ENCODE measurements at places on chromosomes 12 and 14.

GRCh38 chr12:46920499-46920898 is 94.7 kb upstream of the SLC38A4 start:
- DNase-seq = no peak

DNA sequence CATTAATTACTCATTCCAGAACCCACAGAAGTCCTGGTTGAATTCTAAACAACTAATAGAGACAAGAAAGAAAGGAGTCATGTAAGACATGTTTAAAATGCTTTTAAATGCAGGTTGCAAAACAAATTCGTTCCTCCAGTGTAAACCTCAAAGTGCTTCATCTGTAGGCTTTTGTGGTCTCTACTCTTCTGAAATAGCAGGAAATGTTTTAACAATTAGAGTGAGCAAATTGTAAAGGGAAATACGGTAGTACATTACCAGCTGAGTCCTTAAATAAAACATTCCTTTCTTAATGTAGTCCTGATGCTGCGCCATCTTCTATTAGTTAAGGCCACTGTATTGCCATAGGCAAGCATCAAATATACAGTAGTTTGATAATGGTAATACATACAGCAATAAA is 1934.2 kb upstream of the SEL1L start:
- no peak for DNase-seq

- DNase-seq = no peak
These were observed 278.9 kb upstream of the SOX5 start for GRCh38 chr12:24228371-24228770.

GRCh38 chr14:94903338-94903737 is 133.4 kb upstream of the GSC start:
- no peak for DNase-seq

DNA sequence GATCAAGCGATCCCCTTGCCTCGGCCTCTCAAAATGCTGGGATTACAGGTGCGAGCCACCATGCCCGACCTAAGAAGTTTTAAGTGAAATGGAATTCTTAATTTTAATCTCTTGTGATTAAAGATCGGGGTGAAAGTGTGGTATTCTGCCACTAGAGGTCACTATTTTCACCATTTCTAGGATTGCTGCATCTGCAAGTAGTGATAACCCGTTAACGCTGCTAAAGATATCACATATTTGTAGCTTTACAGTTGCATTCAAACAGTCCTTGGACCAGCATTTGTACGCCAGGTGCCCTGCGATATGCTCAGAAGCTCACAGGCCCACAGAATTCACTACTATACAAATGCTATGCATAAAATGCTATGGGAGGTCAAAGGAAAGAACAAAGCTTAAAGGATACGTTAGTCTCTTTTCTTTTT is 19.3 kb downstream of the CCDC62 start:
- peak; percentile 16 for DNase-seq

DNA sequence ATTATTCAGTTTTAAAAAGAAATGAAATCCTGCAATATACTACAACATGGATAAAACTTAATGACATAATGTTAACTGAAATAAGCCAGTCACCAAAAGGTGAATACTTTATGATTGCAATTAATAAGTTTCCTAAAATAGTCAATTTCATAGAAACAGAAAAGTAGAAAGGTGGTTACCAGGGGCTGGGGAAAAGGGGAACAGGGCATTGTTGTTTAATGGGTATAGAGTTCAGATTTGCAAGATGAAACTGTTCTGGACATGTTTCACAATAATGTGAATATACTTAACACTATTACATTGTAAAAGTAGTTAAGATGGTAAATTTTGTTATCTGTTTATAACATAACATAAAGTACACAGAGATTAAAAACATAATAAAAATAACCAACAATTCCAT is 550.9 kb downstream of the CCER1 start:
- DNase-seq = no peak

- DNase-seq = no peak
These were observed 1.0 kb upstream of the SUDS3 start for GRCh38 chr12:118375348-118375747.

- DNase-seq = no peak
These were observed 156.2 kb downstream of the KIF26A start for GRCh38 chr14:104294628-104294982.

- DNase-seq = peak; percentile 52
These were observed 79.2 kb downstream of the HECTD4 start for GRCh38 chr12:112303004-112303403.

- no peak for DNase-seq
These were observed 220.5 kb upstream of the ATXN7L3B start for GRCh38 chr12:74317078-74317601.

- DNase-seq = no peak
These were observed 64.4 kb downstream of the TMX1 start for GRCh38 chr14:51304438-51304837.

GRCh38 chr12:121917950-121918678 is at the start of gene CFAP251:
TSS of gene CFAP251 (plus strand) at chr12:121918592. CDS start at chr12:121921306, 2,714 bp downstream.
- peak; percentile 99 for DNase-seq

DNA sequence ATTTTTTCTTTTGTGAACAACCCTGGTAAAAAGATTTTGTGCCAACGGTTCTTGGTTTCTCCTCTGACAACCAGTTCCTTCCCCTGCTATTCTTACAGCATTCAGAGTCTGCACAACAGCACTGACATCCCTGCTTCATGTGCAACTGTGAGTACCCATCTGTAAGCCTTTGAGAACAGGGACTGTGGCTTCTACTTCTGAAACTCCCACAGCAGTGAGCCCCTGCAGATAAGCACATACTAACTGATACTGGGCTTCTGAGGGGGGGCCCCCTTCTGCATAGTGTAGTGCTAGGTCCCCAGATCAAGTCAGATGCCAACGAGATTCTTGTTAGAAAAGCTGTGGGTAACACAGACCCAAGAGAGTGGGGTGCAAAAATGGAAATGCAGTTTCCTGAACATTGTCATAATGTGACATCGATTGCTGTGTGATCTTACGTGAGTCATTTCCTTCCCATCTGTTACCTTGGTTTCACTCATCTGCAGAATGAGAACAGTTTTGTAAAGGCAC is 11.1 kb upstream of the NINJ2 start:
- DNase-seq = peak; percentile 57

DNA sequence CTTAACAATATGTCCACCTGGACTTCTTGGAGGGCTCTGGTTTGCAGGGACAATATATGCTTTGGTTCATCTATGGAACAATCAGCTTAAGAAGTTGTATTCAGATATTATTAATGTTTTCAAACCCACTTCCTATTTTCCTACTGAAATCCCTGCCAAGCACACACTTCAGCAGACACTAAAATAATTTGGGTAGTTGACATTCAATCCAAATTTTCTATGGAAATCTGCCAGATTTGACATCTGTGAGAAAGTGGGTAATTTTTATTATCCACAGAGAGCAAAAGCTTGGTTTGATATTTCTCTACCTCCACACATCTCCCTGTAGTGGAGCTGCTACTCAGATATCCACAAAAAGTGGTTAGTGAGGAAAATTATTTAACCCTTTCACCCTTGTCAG is 378.8 kb upstream of the SOX5 start:
- DNase-seq = no peak

DNA sequence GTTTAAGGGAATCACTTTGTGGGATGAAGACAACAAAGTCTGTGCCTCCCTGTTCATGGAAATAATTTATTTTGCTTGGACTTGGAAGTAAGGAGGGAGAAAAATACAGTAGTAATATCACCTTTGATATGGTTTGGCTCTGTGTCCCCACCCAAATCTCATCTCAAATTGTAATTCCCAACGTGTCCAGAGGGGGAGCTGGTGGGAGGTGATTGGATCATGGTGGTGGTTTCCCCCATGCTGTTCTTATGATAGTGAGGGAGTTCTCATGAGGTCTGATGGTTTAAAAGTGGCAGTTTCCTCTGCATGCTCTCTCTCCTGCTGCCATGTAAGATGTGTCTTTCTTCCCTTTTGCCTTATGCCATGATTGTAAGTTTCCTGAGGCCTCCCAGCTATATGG is 460.7 kb downstream of the NOVA1 start:
- DNase-seq = no peak

DNA sequence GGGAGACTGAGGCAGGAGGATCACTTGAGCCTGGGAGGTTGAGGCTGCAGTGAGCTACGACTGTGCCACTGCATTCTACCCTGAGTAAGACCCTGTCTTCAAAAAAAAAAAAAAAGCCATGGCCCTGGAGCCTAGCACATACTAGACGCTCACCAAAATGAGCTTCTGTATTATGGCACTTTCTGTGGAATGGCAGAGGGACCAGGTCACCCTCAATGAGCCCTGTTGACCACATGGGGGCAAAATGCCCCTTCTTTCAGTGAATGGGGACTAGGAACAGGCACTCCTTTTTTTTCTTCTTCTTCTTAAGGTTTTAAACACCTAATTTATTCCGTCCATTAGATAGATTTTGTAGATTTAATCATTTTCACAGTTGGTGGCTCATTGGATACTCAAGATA is 50.5 kb downstream of the FAM222A start:
- no peak for DNase-seq

DNA sequence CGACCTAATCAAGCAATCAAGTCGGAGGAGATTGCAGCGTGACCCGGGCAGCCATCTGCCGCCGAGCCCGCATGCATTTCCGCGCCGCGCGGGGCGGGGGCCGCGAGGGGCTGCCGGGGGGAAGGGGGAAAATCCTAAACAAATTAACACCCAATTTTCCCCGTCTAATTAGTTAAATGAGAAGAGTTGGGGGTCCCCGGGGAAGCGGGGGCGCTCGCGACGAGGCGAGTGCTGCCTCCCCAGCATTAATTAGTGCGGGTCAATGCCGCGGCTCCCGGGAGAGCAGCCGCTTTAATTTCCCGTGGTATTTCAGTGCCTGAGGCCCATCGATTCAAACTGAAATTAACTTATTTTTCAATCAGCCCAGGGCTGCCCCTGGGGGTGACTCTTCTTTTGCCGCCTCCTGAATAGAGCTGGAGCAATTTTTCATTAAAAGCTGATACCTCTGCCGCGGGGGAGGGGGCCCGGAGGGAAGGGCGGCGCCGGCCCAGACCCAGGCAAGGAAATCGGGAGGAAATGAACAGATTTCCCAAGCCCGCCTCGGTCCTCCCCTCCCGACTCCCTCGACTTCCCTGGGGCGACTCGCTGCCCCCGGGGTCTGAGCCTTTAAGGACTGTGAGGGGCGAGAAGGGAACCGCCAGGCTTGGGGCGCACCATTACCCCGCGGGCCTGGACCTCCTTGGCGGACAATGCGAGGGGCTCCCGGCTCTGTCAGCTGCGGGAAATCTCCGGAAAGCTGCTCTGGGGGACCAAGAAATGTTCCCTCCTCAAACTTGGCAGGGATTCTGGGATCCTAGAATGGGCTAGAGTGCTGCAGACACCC is 18.9 kb downstream of the VSX2 start:
- peak; percentile 17 for DNase-seq

GRCh38 chr12:105744371-105745058 is 394.2 kb downstream of the NUAK1 start:
- DNase-seq = no peak

DNA sequence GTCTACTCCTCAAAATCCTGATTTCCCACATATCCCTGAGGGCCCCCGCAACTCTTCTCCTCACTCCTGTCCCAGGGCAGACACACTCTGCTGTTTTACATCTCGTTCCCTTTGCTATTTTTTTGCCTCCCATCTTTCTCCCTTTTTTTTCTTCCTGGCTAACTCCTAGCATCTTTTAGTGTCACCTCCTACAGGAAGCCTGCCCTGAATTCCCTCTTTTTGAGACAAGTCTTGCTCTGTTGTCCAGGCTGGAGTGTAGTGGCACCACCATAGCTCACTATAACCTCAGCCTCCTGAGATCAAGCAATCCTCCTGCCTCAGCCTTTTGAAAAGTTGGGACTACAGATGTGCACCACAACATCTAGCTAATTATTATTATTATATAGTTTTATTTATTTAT is 13.3 kb downstream of the MORN3 start:
- DNase-seq = no peak

- DNase-seq = no peak
These were observed 184.7 kb upstream of the KITLG start for GRCh38 chr12:88764781-88765480.

GRCh38 chr12:107670999-107671643 is 14.5 kb upstream of the PWP1 start:
- peak; percentile 53 for DNase-seq

- DNase-seq = no peak
These were observed 157.3 kb upstream of the DDHD1 start for GRCh38 chr14:53310412-53310811.

DNA sequence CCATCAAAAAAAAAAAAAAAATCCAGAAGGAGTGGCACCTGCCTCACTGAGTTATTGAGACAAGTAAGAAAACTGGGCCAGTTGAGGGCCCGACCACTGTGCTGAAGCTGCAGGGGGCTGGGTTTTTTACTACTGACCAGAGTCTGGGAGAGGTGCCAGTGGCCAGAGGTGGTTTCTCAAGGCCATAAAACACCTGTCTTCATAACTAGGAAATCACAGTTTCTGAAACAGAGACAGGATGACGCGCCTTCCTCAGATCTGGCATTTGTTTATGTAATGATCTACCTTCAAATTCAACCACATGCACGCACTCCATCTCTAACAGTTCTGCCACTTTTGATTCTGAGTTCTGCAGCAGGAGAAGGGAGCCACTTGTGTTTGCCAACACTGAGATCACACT is 12.7 kb downstream of the TSPAN11 start:
- no peak for DNase-seq

DNA sequence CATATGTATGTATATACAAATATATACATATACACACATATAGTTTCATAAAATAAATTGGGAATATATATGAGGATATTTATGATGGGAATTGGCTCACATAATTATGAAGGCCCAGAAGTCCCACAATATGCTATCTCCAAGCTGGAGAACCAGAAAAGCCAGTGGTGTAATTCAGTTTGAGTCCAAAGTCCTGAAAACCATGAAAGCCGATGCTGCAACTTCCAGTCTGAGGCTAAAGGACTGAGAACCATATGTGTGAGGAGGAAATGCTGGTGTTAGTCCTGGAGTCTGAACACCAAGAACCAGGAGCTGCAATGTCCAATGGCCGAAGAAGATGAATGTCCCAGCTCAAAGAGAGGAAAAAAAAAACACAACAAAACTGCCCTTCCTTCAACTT is 65.5 kb upstream of the PRKD1 start:
- no peak for DNase-seq

GRCh38 chr12:56469007-56469930 is 891 bp downstream of the SPRYD4 start:
- peak; percentile 7 for DNase-seq

DNA sequence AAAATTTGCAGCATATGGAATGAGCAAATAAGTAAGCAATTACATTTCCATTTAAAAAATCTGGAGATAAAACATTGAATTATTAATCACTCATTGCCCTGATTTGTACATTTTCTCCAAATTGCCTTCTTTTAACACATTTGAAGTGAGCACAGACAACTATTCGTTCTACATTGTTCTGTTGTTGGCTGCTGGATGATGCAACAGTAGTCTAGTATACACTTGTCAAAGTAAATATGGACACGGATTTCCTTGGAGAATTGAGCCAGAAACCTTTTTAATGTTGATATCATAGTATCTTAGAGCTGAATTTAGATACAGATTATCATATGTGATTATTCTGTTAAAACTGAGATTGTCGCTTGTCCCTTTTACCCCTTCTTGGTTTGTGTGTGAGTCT is 188.2 kb downstream of the FUT8 start:
- DNase-seq = no peak

All from CD4-positive, alpha-beta T cell treated with Interleukin-17A for 4 hours (primary cell).